ENCODE measurements at places on chromosomes 6 and 20.

GRCh38 chr20:58109126-58109880 lies 119.2 kb downstream of the ANKRD60 start:
- no peak for DNase-seq

DNA sequence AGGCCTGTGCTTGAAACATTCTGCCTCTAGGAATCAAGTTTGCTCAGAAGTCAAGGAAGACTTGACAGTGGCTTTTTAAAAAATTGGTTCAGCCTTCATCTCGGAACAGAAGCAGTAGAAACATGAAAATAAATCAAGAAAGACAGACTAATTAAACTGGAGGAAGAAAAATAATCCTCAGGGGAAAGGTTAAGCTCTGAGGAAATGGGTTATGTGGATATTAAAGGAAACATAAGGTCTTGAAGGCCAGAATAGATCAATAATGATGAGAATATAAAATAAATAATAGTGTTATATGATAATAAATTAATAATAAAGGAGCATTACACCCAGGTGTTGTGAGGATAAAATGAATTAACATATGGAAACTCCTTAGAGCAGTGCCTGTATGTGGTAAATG lies 121.7 kb downstream of the GPR63 start:
- DNase-seq = no peak

DNA sequence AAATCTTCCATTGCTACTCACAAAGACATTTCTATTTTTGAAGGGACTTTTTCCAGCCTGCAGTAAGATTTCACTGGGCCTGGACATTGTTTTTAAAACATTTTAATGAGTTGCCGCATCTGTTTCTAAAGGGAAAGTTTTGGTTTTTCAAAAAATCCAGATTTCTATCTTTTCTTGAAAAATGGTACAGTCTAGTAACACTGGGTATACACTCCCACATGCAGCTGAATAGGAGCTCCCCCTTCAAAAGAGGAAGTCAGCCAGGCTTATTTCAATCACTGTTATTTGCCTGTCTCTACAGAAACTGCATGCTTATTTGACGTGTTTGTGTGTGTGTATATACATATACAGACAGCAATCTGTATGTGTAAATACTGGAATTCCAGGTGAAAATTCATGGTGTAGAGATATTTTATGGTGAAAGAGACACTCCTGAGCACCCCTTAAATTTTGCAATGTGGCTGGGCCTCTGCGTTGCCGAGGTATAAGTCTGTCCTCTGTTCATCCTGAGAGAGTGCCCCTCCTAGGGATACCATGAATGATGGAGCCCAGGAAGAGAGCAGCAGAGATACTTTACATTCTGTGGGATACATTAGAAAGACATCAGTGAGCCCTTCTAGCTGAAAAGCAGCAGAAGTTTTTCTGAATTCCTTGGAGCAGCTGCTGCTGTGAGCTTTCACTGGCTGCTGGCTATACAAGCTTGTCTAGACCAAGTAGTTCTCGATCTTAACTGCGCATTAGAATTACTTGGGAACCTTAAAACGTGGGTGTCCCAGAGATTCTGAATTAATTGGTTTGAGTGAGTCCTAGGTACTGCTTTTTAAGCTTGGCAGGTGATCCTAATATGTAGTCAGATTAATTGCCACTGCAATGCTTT lies 12.0 kb upstream of the ABRACL start:
- DNase-seq = peak; percentile 5

GRCh38 chr20:15512916-15513315 lies 1060.3 kb downstream of the KIF16B start:
- no peak for DNase-seq

DNA sequence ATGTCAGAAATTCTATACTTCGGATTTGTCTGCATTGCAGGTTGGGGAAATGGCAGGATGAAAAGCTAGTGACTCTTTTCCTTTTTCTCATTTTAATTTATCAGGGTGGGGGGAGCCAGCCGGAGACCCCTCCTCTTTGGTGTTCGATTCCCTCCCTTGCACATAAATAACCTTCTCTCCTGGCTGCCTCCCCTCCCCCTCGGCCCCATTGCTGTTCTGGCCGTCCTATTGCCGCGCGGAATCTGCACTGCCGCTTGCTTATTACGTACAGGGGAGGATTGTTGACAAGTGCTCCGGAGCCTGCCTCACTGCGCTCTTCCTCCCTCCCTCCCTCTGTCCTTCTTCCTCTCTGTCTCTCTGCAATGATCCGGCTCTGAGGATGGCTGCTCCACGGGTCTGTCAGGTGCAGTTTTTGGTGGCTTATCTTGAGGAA lies 154.7 kb downstream of the JARID2 start:
- no peak for DNase-seq

DNA sequence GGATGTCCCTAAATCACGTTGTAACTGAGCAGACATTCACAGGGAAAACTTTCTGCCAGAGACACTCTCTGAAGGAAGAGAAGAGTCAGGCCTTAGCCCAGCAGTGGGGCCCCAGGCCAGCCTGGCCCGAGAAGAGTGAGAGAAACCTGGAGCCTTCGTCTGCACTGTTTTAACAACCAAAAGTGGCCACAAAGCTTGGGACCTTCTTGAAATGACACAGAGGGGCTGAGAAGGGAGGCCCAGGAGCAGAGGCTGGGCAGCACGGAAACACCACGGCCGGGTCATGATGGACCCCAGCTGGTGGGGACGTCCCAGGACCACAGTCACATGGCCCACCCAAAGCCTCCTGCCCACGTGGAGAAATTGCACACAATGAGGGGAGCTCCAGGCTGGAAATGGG lies 126.8 kb upstream of the THBS2 start:
- no peak for DNase-seq

DNA sequence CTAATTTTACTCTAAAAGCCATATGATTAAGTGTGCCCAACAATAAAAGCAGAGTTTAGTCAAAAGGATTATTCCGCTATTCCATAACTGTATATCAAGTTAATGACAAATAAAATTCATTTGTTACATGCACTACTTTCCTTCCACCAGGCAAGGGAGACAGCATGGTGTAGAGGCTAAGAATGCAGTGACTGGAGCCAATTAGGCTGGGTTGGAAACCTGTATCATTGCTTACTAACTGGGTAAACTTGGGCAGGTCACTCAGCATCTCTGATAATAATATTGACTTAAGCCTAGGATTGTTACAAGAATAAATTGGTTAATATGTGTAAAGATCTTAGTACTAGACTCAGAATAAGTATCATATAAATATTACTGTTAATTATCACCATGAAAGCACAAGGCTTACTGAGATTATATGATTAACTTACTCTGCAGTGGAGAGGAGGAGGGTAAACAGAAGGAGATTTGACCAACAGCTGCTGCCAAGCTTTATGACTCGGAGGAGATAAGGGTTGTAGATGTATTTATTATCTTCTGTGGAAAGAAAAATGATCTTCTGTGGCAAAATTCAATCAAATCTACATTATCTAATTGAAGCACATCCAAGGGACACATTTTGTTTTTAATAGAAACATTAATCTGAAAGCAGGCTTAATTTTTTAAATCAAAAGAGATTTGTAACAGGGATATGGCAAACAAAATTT lies 1459.9 kb downstream of the GRIK2 start:
- no peak for DNase-seq

Measured in stimulated activated naive CD4-positive, alpha-beta T cell (primary cell).